ENCODE measurements at places on chromosomes 16 and 17. TPM values are rescaled to one million over a fixed set of nuclear protein-coding genes. Genes with fewer than 3 reads are reported as not detected.

DNA sequence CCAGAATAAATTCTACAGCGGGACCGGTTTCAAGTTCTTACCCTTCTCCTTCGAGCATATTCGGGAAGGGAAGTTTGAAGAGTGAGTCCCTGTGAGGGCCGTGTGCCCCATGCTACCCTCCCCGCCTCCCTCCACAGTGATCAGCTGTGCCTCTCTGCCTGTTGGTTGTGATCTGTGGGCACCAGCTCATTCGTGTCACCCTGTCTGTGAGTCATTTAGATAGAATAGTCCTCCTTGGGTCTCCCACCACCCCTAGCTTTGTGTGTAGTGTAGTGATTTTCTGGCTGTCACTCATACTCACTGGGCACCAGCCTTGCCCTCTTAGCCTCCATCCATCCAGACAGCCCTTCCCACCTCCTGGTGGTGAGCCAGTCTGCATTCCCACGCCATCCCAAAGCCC lies 15.0 kb upstream of the NAGLU start:
- no peak for DNase-seq

Gene FMNL1
- 14.0 TPM for total RNA-seq

Gene DBNDD1
- 6.3 TPM for total RNA-seq

DNA sequence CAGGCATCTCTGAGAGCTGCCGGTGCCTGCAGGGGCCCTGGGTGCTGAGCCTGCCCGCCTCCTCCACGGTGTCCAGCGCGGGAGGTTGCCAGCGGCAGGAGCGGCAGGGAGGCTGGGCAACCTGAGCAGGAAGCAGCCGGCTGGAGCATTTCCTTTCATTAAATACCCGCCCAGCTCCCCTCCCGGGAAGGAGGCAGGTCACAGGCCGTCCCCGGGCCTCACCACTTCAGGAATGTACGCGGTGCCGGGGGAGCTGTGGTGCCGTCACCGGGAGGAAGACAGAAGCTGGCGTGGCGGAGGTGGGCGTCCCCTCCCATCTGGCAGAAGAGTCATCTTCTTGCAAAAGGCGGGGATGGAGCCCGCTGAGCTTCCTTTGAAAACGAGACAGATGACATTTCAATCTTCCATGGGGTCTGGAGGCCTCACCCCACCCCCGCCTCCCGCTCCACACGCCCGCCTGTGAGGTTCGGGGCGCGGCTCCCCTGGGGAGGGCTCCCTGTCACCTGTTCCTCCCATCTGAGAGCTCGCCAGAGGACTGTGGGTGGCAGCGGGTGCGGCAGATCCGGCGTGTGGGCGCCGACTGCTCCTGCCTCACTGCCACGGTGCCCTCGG lies 16.0 kb downstream of the SOX8 start:
- DNase-seq = no peak

Gene MYADML2
- total RNA-seq = 4.0 TPM

- DNase-seq = no peak
Measured at GRCh38 chr16:68400924-68401460, 47.3 kb downstream of the SMPD3 start.

- DNase-seq = peak; percentile 10
Measured at GRCh38 chr16:89043636-89044417, 49.8 kb upstream of the ACSF3 start.

DNA sequence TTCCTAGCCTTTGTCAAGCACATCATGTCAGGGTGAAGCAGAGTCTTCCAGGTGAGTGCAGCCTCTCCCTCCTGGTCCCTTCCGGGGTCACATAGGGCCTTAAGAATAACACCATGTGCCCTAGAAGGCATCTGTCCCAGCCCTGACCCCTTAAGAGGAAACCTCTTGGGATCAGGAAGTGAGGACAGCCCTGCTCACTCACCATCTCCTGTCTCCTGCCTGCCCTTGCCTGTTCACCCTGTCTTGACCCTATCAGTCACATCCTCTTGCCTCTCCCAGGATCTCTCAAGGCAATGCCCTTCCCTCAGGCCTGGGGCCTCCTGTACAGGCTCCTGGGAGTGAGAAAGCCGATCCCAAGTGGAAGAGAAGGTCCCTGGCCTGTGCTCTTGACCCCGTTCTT lies 13.9 kb downstream of the MYL4 start:
- no peak for DNase-seq

Gene GPR142
- 0.15 TPM for total RNA-seq

DNA sequence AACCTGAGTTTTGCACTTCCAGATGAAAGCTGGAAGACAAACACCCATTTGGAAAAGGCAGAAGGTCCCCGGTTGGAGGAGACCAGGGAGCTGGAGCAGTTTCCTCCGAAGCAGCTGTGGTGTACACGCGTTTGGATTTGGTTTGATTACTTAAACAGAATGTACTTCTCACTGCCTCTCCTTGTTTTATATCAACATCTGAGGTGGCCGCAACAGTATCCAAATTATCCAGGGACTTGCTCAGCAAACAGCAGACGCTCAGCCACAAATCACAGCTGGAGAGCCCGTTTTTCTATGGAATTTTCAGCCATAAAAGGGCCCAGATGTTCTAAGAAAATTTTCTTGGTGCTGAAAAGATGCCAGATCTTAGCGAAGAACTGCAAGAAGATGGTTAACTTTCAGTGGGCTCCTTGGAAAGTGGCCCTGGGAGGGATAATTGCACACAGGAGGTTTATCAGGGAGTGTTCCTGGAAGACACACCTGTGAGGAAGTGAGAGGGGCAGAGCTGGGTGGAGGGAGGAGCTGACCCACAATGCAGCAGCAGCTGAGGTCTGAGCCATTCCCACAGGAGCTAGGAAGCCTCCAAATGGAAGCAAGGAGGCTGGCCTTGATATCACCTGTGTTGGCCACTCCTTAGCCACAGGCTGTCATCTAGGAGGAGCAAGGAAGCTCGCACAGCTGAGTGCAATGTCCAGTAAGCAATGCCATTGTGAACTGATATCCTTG lies 28.9 kb upstream of the CDH5 start:
- DNase-seq = no peak

DNA sequence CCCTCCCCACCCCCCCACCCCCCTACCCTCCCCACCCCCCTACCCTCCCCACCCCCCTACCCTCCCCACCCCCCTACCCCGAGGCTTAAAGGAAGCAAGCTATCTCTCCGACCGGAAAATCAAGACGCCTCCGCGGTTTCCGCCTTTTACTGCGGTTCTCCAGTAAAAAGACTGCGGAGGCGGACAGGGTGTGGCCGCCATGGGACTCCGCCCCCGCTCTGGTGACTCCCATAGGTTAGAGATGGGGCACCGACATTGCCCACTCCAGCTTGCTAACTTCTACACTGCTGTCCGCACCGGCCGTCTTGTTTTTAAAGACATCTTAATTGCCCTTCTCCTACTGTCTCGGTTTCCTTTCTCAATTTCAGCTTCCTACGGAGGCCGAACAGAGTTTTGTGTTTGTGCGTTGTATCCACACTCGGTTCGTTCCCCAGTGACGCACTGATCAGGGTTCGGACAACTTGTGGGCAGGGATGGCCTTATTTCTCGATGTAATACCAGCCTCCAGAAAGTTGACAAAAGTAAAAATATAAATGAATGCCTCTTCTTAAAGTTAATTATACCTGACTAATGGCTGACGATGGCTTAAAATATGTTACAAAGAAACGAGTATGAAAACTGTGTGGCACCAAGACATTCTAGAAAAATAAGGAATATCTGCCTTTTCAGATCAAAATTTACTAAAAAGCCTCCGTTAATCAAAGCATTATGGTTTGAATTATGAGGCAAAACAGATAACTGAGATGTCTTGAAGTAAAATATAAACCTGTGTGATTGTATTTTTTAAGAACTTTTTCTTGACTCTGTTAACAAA lies 1.1 kb upstream of the ZNF200 start:
- peak; percentile 35 for DNase-seq

- no peak for DNase-seq
Measured at GRCh38 chr17:75900691-75901533, 3.8 kb downstream of the MRPL38 start.

- no peak for DNase-seq
Measured at GRCh38 chr16:69513180-69513966, 52.4 kb upstream of the NFAT5 start.

DNA sequence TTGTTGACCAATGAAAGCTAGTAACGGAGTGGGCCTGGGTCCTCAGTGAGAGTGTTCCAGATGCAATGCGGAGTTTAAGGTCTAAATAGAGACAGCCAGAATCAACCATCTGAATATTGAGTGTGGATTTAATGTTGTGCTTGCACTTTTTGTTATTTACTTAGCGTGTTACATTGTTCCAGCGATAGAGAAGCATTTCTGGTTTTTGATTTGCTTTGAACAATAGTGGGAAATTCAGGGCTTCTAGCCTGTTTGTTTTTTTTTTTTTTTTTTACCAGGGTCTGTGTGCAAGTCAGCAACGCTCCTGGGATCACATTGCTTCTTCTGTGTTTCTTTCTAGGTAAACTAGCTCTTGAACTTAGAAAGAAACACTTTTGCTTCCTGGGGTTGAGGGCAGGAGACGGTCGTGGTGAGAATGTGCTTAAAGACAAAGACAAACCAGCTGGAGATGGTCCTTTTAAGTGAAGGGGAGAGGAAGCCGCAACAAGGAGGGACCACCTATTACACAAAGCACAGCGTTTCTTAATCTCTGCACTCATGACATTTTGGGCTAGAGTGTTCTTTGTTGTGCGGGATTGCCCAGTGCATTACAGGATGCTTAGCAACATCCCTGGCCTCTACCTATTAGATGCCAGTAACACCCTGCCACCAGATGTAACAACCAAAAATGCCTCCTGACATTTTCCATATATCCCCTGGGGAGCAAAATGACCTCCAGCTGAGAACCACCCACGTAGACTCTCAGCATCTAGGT lies 119.2 kb downstream of the MAP2K6 start:
- no peak for DNase-seq

Gene C16orf54
- 0.74 TPM for total RNA-seq

- DNase-seq = no peak
Measured at GRCh38 chr16:38941-39892, 14.2 kb downstream of the POLR3K start.

- no peak for DNase-seq
Measured at GRCh38 chr16:72923757-72924156, 124.2 kb downstream of the ZFHX3 start.

GRCh38 chr16:29975134-29975538 lies 1.5 kb downstream of the TAOK2 start:
- DNase-seq = no peak

DNA sequence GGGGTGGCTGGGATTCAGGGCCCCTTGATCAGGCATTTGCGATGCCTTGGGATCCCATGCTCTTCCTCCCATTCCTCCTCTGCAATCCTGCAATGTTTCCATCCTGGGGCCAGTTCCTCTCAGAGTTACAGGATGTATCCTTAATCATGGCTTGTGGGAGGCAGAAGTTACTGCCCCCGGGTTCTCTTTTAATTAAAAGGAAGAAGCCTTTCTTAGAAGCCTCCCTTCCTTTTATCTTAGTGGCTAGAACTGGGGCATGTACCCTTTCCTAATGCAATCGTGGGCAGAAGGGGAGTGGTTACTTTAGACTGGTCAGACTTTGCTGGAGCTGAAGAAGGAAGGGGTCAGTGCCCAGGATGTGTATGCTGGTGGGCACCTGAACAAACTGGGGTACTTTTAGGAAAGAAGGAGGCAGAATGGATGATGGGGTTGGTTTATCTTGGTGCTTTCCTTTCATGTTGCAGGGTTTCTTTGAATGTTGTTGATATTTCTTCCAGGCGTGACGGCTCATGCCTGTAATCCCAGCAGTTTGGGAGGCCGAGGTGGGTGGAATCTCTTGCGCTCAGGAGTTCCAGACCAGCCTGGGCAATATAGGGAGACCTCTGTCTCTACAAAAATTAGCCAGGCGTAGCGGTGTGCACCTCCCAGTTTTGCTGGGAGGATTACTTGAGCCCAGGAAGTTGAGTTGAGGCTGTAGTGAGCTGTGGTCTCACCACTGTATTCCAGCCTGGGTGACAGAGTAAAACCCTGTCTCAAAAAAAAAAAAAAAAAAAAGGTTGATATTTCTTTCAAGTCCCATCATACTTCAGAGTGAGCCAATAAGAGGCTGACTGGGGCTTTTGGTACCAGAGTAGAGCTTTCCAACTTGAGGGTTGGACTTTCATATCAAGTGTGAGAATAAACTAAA lies 13.2 kb upstream of the SPN start:
- DNase-seq = no peak

Gene SCGB1C2
- not detected for total RNA-seq
